ENCODE measurements at places on chromosomes 1 and 21.
A peak's percentile ranks its signal among the peaks of the same experiment; 100 is the strongest.

- no peak for DNase-seq
Measured at GRCh38 chr1:4397196-4397595, 257.2 kb upstream of the AJAP1 start.

GRCh38 chr1:172779491-172779890 is 120.6 kb downstream of the FASLG start:
- DNase-seq, result no peak

DNA sequence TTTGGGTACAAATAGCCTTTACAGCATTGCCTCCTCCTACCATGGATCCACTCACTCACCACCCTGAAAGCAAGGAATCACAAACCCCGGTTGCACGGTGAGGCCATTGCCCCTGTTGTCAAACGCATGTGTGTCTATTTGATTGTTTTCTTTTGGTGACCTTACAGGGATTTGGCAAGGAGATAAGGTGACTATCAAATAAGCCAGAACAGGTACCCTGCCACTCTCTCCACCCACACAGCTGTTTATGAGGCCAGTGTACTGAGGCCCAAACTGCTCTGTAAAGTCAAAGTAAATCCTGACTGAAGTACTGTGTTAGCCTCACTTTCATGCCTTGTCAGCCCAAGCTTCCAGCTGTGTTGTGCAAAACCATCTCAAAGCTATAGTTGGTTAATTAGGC is 136.4 kb downstream of the HUNK start:
- DNase-seq, result no peak

GRCh38 chr1:156894711-156895454 is 1.4 kb downstream of the PEAR1 start:
- no peak for DNase-seq

GRCh38 chr1:23772049-23772853 is 6.0 kb upstream of the PITHD1 start:
- peak; percentile 94 for DNase-seq

All from sciatic nerve (tissue), 2 donors.